ENCODE measurements at places on chromosomes 6 and 20.
A peak's percentile ranks its signal among the peaks of the same experiment; 100 is the strongest.

DNA sequence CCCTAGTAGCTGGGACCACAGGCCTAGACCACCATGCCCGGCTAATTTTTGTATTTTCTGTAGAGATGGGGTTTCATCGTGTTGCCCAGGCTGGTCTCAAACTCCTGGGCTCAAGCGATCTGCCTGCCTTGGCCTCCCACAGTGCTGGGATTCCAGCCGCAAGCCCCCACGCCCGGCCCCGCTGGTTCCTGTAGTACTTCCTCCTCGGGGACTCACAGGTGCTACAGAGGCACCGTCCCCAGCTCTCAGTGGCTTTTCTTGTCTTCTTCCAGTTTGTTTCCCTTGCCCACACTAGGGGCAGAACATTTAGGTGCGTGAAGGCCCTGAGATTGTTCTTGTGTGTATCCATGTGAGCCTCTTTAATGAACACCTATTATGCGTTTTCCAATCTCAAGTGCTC is 773 bp upstream of the ZBP1 start:
- DNase-seq: no peak

DNA sequence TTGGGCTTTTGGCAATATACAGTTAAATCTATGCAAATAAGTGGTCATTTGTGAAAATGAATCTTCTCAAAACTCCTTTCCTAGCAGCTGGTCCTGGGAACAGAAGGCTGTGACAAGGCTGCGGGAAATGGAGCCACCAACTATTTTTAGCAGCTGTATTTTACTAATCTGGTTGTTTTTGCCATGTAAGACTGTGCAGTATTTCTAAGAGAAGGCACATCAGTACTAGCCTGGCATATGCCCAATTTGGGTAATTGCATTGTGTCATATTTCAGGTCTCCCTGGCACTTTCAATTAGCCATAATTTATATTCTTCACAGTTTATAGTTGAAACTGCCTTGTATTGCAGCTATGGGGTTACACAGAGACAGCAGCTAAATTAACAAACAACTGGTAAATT is 109.6 kb downstream of the MANEA start:
- DNase-seq: peak; percentile 35

- no peak for DNase-seq
These were observed 27.1 kb upstream of the FBXO9 start for GRCh38 chr6:53038141-53038540.

DNA sequence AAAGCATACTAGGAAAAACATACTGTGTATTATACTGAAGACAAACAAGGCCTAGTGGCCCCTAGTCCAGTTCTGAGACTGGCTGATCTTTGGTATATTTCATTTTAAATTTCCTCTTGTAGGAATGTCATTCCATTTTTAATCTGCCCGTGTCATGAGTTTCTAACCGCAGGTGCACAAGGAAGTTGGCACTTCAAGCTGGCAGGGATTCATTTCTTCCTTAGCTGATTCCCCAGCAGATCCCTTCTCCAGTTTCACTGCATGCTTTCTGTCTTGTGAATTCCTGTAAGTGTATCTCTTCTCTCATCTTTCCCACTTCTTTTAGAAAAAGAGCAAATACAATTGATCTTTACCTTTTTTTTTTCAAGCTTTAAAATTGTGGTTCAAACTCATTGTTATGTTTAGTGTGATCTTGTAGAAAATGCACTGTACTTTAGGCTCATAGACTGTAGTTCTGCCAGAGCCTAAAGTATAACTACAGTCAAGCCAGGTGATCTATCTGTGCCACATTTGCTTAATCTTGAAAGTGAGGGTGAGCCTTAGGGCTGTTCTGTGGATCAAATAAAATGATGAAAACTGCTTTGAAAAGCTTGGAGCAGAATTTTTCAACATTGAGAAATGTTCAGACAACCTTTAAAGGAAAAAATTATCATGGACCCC is 37.0 kb downstream of the RNF217 start:
- DNase-seq: no peak

- DNase-seq: no peak
These were observed 43.3 kb downstream of the TGM2 start for GRCh38 chr20:38121741-38122140.

- DNase-seq: no peak
These were observed 31.8 kb upstream of the PDE7B start for GRCh38 chr6:135819665-135820064.

DNA sequence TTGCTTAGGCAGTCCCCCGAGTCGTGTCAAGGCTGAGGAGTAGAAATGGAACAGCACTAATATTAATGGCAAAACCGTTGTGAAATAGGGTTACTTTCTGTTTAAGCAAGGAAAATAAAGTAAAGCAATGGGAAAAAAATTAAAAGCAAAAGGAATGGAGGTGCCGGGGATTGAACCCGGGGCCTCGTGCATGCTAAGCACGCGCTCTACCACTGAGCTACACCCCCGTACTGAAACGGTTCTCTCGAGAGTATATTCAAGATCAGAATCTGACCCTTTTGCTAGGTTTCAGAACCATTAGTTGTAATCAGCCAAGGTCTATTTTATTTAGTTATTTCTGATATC is 85.5 kb downstream of the TRIM27 start:
- DNase-seq: peak; percentile 57

GRCh38 chr20:38299963-38300362 is 4.0 kb upstream of the BPI start:
- no peak for DNase-seq

All from COR-L47 (cell line).